ENCODE measurements at places on chromosomes 13 and 19. TPM values are rescaled to one million over a fixed set of nuclear protein-coding genes. Genes with fewer than 3 reads are reported as not detected.

- no peak for DNase-seq
These were observed 414.8 kb downstream of the GPC5 start for GRCh38 chr13:91813253-91813652.

GRCh38 chr13:112974671-112975070, 5.7 kb downstream of the MCF2L start:
- no peak for DNase-seq

- DNase-seq, result no peak
These were observed 198.1 kb downstream of the FGF14 start for GRCh38 chr13:102203718-102204117.

- DNase-seq, result no peak
These were observed 60.6 kb downstream of the LNX2 start for GRCh38 chr13:27559719-27560118.

DNA sequence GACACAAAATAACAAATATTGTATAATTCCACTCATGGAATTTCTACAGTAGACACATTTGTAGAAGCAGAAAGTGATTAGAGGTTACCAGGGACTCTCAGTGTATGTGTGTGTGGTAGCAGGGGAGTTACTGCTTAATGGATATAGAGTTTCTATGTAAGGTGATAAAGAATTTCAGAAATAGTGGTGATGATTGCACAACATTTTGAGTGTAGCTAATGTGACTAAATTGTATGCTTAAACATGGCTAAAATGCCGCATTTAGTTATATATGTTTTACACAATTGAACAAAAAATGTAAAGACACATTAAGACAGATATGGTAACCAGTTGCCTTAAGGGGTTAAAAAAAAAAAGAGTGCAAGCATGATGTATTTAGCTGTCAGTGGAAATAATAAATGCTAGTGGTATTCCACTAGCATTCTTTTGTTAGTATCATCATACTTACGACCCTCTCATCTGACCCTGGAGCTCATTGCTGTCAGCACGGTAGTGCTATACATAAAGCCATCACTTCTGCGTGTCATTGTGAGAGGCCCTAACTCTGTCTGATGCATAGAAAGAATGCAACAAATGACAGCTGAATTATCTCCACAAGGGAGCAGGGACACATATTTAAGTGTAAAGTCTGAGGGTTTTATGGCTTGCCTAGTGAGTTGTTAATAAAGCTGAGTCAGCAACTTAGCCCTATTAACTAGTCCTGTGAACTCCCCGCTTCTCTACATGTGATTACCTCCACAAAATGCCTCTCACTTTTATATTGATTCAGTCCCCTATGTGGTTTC, 134.1 kb upstream of the RXFP2 start:
- no peak for DNase-seq

- no peak for DNase-seq
These were observed 25.3 kb upstream of the OR10H2 start for GRCh38 chr19:15702534-15702930.

TMEM145 gene
- total RNA-seq, result 2.1 TPM

ZNF229 gene
- total RNA-seq, result 0.08 TPM

FGF9 gene
- total RNA-seq, result 0.47 TPM

Data from activated T-helper 1 cell treated with anti-CD3 and anti-CD28 coated beads, Interleukin-12 subunit alpha, Interleukin-12 subunit beta, Interleukin-2, Interleukin-4 antibody, amounts not matched to agents 30 ng/mL and 10 ng/mL and 1 ng/mL, durations not matched to agents 14 hours and 24 hours and 36 hours (primary cell).